Stimulated activated CD4-positive, alpha-beta T cell treated with anti-CD3 and anti-CD28 coated beads, TNF-alpha, amount 100 ng/mL, for 4 hours (primary cell): ENCODE measurements at places on chromosomes 5 and 9.

DNA sequence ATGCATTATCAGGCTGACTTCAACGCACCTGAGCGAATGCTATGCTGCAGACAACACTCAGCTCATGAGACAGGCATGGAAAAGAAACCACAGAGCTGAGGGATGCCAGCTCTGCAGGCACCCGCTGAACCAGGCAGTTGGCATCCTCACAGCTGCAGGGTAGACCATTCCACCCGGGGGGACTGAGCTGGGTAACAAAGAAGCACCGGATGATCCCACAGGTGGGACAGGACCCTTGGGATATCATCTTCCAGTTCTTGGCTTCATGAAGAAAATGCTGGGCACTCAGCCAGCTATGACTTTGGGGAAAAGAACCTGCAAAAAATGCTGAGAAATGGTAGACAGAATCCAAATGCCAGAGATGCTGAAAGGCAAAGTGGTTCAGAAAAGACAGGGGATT is 9.6 kb downstream of the EPB41L4B start:
- DNase-seq = no peak

GRCh38 chr9:13919401-13919800 is 394.5 kb downstream of the NFIB start:
- DNase-seq = no peak

DNA sequence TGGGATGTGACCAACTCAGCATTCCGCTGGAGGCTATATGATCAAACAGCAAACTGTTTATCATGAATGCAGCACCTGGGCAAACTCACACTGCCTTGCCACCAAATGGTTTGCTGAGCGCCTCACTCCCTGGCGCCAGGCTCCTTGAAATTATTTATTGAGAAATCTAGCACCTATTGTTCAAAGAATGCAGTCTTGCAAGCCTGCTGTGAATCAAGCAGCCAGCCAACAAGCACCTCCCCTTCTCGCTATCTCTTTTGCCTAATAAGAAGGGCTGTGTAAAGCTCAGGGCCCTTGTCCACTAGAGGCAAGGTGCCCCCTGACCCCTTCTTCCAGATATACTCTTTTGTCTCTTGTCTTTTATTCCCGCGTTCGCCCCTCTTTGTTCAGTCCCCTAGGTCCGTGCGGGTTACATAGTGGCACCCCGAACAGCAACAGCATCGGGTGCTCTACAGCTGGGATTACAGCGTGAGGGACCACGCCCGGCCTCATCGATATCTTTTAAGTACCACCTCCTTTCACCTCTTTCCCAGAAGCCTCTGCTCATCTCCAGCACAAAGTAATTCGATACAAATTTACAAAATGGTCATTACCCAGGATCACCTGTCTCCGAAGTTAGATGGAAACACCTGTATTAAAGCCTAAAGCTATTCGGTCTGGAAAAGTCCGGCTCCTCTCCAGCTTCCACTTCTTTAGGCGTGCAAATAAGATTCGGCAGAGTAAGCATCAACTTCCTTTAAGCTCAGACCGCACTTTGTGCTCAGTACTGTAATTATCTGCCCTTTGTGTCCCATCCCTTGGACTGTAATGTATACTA is 896 bp downstream of the RIGI start:
- DNase-seq = no peak

- DNase-seq = no peak
These were observed 470.7 kb upstream of the DMAC1 start for GRCh38 chr9:8270235-8270634.

GRCh38 chr9:114908805-114909448 is 21.5 kb downstream of the TNFSF8 start:
- DNase-seq = no peak

DNA sequence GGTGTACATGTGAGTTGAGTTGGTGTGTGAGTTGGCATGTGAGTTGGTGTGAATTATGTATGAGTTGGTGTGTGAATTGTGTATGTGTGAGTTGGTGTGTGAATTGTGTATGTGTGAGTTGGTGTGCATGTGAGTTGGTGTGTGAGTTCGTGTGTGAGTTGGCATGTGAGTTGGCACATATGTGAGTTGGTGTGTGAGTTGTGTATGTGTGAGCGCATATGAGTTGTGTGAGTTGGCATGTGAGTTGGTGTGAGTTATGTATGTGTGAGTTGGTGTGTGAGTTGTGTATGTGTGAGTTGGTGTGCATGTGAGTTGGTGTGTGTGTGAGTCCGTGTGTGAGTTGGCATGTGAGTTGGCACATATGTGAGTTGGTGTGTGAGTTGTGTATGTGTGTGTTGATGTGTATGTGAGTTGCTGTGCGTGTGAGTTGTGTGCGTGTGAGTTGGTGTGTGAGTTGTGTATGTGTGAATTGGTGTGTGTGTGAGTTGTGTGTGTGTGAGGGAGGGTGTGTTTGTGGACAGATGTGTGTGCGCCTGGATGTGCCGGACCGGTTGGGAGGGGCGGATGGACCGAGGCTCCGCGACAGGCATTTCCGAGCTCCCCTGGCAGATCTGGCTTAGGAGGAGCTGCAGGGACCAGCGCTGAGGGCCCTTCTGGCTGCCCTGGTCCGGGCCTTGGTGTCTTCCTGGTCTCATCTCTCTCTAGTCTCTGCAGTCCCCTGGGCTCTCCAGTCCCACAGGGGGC is 162.5 kb upstream of the IER5L start:
- DNase-seq = no peak

GRCh38 chr9:110898358-110898757 is 139.9 kb downstream of the LPAR1 start:
- DNase-seq = no peak

DNA sequence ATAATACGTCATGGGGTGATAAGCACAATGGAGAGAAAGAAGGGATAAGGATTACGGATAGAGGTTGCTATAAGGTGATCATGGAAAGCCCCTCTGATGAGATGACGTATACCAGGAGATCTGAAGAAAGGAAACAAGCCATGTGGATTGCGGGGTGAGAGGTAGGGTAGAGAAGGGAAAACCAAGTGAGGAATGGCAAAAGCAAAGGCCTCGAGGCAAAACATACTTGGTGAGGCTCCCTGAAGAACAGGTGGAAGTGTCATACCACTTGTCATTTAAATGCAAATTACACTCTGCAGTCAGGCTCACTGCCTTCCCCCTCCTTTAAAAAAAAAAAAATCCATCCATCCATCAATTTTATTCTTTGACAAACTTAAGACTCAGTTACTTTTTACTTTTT is 420.8 kb downstream of the RAB3C start:
- DNase-seq = no peak

- no peak for DNase-seq
These were observed 76.9 kb downstream of the CDH6 start for GRCh38 chr5:31270396-31270795.
